ENCODE measurements at places on chromosomes 1 and 21.

GRCh38 chr1:216314379-216315095 is 108.7 kb downstream of the USH2A start:
- no peak for DNase-seq

DNA sequence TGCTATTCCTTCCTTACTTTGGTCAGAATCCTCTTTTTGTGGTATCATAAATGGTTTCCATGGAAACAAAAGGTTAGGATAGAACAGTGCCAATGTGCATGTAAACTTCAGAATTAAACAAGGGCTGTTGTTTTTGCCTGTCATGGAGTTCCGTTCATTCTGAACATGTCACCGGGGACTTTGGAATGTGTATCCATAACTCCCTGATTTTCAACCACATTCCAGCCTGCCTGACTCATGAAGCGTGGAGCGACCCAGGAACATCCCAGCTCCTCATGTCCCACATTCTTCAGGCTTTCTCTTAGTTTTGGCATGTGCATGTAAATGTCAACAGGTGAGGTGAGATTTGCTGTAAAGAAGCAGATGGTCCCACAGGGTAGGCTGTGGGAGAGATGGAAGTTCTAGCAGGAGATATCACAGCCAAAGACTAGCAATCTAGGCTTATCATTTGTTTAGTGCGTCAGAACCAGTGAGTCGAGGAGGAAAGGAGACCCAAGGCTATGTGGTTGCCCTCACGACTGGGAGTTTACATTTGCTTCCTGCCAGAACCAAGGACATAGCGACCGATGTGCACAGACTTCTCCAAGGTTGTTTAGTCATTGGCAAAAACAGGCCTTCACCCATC is 23.0 kb upstream of the DNAJC11 start:
- no peak for DNase-seq

GRCh38 chr1:102191723-102192122 is 195.0 kb upstream of the OLFM3 start:
- DNase-seq: no peak

- no peak for DNase-seq
These were observed 8.3 kb upstream of the DIPK1A start for GRCh38 chr1:92969517-92969916.

DNA sequence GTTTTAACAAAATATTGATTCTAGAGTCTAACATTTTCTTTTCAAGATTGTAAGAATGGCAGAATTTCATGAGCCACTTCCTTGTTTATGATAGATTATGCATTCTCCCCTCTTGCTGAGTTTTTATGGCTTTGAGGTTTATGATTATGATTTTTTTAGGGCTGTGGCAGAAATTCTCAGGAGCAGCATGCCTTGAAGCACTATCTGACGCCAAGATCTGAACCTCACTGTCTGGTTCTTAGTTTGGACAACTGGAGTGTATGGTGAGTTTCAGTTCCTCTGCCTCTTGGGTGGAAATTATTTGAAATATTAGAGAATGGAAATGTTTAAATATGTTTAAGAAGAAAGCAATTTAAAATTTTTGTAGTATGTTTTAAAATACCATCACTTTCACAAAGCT is 10.2 kb downstream of the USP16 start:
- no peak for DNase-seq

DNA sequence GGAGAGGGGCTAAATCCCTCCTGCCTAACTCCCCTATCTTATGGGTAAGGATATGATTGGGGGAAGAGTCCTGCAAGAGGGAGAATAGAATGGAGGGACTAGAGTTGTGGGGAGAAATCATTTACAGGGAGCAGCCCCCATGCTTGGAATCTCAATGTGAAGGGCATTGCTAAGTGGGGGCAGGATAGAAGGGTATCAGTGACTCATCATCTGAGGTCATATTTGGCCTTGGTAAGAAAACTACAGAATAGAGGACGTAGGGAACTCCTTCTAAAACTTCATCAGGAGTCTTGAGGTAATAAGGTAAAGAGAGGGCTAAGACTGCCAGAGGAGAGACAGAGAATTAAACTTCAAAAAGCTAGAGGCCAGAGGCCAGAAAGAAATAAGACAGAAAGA is 487 bp downstream of the HJV start:
- no peak for DNase-seq
